ENCODE measurements at places on chromosomes 11 and 22.

DNA sequence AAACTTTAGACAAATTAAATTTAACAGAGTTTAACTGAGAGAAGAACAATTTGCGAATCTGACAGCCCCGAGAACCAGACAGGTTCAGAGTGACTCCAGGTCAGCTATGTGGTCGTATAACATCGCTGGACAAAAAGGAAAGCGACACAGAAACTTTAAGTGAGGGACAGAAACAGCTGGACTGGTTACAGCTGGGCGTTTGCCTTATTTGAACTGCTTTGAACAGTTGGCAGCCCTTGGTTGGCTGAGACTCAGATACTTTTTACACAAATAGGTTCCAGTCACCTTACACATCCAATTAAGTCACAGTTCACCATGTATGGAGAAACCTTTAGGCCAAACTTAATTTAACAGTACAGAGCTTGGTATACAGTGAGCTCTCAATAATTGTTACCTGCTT lies 436.9 kb downstream of the GUCY1A2 start:
- no peak for ATAC-seq

DNA sequence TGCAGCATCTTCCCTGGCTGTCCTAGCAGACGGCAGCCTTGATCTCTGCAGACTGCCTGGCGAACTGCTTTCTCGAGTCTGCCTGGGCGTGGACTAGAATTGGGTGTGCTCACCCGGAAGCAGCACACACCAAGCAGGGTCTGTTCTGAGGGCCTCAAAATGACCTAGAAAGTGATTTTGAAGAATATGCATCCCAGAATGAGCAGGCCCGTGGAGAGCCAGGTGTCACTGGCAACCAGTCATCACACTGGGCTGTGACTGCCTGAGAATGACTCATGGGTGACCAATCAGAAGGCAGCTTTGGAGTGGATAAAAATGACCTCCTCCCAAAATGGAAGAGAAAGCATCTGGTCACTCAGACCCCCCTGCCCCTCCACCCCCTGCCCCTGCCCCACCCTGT lies 114.9 kb upstream of the NECTIN1 start:
- ATAC-seq = peak; percentile 68

DNA sequence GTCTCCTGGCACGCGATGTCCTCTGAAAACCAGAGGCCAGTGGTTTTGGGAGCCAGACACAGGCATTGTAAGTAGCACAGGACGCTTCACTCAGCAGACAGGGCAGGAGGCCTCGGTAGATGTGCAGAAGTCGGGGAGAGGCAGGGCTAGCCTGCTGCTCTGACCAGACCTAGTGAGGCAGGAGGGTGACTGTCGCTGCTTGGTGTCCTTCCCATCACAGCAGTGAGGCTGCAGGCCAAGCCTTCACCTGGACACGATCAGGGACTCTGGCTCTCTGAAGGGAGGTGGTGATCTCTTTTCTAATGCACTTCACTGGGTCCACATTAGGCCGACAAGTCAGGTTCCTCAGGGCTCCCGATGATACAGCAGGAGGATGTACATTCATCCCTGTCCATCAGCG lies 583.7 kb downstream of the NTM start:
- no peak for ATAC-seq

- peak; percentile 19 for ATAC-seq
These were observed 4.7 kb downstream of the DGCR8 start for GRCh38 chr22:20084547-20085413.

DNA sequence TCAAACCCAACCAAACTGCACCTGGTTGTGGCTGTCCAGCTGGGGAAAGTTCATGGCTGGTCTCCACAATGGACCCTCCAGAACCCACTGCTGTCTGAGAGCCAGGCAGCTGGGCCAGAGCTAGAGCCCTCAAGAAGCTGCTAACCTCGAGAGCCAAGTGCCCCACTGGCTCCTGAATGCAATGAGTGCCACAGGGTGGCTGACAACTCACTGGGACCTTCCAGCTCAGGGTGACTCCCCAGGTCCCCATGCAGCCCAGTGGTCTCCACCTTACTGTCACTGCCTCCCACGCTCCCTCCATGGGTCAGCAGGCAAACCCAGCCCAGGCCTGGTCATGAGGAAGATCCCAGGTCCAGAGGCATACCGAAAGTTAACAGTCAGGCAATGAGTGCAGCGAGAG lies 8.0 kb upstream of the CHST1 start:
- ATAC-seq = no peak

- peak; percentile 96 for ATAC-seq
These were observed 9.7 kb upstream of the SAAL1 start for GRCh38 chr11:18115360-18116127.

DNA sequence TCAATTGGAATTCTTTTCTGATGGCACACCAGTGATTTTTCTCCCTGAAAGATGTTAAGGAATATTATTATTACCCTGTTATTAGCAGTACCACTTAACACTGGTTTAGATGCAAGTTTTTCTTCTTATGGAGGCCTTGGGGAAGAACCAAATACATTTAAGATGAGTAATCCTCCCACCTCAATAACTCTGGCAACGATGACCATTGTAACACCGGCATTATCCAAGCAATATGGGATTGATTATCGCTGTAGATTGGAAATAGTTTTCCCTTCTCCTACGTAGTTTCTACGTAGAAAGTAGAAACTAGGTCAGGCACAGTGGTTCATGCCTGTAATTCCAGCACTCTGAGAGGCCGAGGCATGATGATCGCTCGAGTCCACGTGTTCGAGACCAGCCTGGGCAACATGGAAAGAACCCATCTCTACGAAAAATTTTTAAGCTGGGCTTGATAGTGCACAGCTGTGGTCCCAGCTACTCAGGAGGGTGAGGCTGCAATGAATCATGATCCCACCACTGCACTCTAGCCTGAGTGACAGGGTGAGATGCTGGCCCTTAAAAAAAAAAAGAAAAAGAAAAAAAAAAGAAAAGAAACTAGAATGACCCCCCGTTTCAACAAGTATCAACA lies 45.5 kb downstream of the PACSIN2 start:
- ATAC-seq = no peak

DNA sequence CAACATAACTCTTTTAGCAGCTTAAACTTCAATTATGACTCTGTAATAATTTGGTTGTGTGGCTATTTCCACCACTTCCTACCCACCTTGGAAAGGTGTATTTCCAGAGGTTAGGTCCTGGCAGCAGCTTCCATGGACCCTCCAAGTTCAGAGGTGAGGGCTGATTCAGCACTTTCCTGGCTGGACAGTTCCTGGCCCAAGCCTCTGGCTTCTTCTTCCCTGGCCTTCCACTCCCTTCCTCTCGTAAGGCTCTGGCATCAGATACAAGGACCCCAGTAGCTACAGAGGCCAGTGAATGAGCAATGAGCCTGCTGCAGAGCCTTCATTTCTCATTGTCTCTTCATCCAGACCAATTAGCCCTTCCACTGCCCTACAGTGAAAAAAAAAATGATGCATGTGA lies 98.1 kb upstream of the KIRREL3 start:
- no peak for ATAC-seq

GRCh38 chr11:34613015-34613414 lies 7.9 kb upstream of the EHF start:
- no peak for ATAC-seq

DNA sequence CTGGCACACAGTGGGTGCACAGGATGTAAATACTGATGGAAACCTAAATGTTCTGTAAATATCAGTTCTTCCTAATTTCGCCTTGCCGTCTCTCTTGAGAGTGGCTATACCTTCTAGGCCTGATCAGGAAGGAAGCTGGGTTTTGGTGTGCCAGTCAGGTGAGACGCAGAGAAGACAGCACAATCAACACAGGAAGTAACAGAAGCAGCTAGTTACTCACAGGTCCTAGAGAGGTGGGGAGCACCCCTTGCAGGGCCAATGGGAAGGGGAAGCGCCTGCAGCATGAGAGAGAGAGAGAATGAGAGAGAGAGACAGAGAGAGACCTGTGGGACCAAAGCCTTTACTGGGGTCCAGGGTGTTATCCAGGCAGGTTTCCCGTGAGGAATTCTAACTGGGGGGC lies 80.8 kb downstream of the FBLN1 start:
- no peak for ATAC-seq

DNA sequence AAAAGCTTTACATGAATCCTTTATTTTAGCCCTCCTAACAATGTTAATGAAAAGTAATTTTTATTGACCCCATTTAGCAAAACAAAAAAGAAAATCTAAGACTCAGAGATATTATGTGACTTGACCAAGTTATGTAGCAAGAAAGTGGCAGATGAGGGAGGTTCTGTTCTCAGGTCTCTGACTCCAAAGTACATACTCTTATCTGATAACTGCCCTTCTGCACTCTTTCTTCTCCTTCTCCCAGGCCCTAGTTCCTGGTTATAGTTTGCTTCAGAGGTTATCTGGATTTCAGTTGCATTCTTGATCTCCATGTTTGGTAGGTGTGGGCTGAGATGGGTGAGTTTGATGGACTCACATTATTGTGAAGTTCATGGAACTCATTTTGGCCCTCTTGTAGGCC lies 4.5 kb downstream of the OR9Q2 start:
- ATAC-seq = no peak

- no peak for ATAC-seq
These were observed 22.1 kb upstream of the ASCC2 start for GRCh38 chr22:29860006-29860766.

DNA sequence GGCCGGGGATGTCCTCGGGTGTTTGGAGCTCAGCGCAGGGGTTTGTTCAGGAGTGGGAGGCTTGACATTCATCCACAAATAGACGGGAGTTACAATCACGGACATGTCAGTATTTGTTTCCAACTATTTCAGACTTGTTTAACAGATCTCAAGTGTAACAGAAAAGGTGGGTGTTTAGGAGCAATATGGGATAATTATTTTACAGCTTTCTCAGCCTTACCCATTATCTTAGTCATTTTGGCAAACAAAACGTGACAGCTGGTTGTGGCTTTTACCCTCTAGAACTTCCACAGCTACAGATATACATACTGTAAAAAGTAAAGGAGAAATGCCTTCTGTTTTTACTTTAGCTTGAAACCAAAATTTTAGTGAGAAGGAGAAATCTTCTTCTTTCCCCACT lies 178.7 kb upstream of the TMEM45B start:
- ATAC-seq = no peak

GRCh38 chr11:65386307-65387140 lies at the start of gene FRMD8:
FRMD8 (plus strand) TSS chr11:65386637; CDS start chr11:65387037, 400 bp downstream.
- ATAC-seq = peak; percentile 53

DNA sequence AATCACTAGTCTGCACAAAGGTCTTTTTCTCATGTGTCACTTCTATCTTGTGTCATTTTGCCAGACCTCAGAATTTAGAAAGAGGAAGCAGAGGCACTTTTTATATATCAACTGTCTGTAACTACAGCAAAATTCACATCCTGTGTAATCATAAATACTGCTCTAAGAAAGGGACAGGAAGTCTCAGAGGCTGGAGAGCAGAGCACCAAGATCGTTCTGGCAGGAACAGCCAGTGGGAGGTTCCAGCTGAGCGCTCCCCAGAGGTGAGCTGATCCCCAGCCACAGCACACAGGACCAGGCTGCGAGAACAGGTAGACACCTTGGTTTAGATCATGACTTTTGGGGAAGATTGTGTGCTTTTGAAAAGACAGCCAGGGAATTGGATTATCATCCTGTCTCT lies at the start of gene MS4A7:
TSS of gene MS4A7 (plus strand) at position 179 of the 400 bp plus-strand sequence. CDS start 4,610 bp downstream, outside the sequence.
- ATAC-seq = no peak

DNA sequence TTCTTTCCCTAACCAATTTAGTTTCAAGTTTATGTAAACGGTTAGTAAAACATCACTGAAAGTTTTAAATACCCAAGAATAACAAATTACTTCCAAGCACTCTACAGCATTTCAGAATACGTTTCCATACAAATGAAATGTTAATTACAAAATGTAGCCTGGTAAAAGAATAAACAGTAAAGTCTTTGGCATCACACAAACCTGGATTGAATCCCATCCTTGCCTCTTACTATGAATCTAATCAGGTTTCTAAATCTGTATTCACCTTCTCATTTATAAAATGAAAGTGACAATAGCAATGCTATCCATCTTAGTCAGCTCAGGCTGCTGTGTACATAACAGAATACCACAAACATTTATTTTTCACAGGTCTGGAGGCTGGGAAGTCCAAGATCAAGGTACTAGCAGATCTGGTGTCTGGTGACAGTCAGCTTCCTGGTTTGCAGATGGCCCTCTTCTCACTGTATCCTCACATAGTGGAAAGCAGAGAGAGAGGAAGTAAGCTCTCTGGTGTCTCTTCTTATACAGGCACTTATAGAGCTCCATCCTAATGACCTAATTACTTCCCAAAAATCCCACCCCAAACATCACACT lies 19.2 kb downstream of the FAM168A start:
- ATAC-seq = peak; percentile 22

GRCh38 chr11:15675683-15676082 lies 561.0 kb downstream of the INSC start:
- ATAC-seq = no peak

DNA sequence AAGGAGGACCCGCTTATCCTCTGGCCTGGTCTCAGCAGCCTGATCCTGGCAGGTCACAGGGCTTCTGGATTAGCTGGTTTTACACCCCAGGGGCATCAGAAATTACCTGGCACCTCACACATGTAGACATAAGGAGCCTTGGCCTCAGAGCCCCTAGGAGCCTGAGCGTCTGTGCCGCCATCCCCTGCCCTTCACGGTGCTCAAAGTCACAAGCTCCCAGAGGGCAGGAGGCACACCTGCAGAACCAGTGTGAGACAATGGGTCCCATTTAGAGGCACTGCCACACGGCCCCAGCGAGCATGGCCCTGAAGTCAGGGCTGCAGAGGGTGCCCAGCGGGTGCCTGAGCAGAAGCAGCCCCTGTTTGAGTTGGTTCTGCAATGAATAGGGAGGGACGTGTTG lies 3.9 kb downstream of the DGKZ start:
- ATAC-seq = no peak

GRCh38 chr22:17387356-17387755 lies 18.1 kb downstream of the CECR2 start:
- no peak for ATAC-seq
